Activated CD8-positive, alpha-beta memory T cell treated with anti-CD3 and anti-CD28 coated beads for 4 hours (primary cell): ENCODE measurements at places on chromosomes 3 and 15.

DNA sequence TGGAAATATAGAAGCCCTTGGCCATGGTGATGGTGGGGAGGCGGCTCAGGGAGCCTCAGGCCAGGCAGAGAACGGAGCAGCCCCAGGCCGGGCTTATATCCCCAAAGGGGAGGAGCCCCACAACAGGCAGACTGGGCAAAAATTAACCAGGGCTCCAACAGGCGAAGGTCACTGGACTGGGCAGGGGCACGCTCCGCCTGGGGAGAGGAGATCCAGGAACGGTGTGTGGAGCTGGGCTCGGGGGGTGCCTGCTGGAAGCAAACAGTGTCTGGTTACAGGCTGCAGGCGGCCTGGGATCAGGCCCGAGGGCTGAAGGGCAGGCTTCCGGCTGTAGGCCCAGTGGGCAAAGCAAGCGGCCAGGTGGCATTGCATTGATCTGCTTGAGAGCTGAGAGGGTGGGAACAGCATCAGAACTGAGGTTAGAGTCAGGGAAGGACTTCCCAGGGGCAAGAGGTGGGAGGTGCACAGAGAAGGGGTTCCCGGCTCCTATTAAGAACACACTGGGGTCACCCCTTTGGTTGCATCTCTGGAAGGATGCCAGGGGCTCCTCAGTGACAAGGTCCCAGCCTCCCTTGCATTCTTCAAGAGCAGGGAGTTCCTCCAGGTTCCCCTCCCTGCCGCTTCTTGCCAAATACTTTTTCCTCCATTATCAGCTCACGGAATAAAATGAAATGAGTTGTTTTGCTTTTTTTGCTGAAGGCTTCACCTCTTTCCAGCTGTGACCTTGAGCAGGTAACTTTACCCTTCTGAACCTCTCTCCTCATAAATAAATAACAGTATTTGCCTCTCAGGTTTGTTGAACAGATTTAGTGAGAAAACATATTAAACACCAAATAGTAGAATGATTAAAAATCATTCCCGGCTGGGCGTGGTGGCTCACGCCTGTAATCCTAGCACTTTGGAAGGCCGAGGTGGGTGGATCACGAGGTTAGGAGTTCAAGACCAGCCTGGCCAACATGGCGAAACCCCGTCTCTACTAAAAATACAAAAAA lies 7.8 kb downstream of the ANPEP start:
- DNase-seq = no peak

DNA sequence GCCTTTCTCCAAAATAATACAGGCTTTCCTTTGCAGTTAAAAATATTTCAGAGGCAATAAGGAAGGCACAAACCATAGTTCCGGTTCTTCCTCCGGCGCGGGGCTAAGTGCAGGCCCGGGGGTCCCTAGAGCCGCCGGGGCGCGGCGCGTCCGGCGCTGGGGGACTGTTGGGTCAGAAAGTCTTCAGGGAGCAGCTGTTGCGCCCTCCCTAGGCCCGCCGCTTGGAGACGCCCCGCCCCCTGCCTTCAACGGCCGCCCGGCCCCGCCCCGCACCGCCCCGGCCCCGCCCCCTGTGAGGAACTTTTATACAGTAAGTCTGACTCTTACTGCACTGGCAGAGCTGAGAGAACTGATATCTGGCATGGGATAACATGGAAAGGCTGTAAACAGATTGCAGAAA lies 283.1 kb upstream of the ARL6 start:
- DNase-seq = no peak

DNA sequence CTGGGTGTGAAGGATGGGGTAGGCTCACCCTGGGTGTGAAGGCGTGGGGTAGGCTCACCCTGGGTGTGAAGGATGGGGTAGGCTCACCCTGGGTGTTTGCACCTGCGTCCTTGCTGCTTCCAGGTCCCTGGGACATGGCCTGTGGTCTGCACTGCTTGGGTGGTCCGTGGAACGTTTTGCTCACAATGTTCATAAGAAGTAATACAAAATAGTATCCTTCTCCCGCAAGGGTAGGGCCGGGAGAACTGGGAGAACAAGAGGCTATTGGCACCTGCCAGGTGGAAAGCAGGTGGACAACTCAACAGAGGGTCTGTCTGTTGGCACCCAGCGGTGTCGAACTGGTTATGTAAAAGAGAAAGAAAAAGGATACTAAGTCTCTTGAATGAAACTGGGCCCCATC lies 17.0 kb upstream of the PCSK6 start:
- no peak for DNase-seq

DNA sequence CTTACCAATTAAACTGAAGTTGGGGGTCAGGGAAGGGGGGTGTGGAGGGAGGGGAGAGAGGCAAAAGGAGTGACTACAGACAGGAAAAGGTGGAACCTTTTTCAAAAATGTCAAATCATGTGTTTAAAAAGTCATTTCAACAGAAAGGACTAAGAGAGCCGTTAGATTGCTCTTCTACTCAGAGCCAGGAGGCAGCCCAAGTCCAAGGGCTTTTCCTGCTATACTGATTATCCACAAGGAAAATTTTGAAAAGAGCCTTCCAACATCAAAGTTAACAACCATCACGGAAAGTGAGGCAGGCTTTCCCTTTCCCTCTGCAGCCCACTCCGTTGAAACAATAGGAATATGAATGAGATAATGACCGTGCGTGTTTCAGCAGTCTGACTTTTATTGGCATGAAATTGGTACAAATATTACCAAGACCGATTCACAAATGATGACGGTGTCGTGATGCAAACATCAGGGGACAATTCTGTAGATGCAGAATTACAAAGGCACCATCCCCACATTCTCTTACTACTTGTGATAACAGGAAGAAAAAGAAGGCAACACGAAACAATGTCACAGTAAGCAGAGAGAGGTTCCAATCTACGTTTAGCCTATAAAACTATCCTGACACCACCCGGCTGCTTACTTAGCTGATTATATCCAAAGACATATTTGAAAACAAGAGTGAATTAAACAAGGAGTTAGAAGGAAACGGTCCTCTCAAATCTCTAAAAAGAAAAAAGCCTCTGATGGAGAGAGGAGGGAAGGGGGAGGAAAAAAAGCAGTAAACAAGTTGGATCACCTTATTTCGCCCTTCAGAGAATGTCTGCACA lies 453.7 kb downstream of the FOXP1 start:
- no peak for DNase-seq

DNA sequence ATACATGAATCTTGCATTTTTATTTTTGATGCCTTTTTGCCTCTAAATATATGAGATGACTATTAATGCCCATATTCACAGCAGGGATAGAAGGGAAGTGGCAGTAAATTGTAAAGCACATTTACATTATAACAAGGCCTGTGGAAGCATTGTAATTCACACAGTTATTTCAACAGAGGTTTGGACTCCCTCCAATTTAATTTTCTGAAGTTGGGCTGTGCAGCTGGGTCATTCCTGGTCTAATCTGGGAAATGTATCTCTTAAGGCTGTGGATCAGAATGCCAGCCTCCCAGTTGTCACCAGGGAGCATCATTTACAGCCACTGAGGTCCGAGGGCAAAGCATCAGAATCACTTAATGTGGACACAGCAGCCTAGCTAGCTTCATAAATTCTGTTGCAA lies 434.5 kb downstream of the MFSD1 start:
- DNase-seq = no peak

DNA sequence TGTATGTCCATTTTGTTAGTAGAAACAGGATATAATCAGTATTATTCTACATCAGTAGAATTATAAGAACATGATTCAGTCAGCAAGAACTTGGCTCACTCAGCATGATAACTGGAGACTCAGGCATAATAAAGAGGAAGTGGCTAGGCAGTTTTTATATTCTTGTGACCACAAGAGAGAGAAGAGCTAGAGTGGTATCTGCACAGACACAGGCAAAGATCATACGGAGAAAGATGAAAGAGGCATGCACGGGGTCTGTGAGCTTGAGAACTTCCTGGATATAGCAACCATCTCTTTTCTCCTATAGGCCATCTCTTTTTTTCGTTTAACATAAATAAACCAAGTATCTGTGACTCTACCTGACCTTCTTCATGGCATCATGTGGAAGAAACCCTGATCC lies 46.8 kb downstream of the MYO5A start:
- DNase-seq = no peak

DNA sequence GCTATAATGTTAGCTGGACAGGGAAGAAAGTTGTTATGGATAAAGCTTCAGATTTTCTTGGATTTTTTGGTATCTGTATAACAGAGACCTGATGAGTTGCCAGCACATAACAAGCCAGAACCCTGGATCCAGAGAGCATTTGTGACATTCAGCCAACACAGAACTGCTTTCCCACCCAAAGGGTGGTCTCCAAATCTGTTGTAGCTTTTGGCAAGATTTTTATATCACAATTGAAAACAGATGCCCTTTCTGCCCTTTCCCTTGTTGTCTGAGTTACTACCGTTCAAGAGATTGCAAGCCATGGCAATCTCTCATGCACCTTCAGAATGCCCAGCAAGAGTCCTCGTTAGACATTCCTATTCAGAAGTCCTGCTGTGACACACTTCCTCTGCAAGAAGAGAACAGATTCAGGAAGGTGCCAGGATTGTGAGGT lies 107.6 kb upstream of the FGF7 start:
- no peak for DNase-seq

GRCh38 chr3:138479438-138479863 lies 45.0 kb downstream of the ESYT3 start:
- DNase-seq = no peak

- no peak for DNase-seq
Observed at GRCh38 chr3:140931801-140932200, 9.8 kb upstream of the SLC25A36 start.

GRCh38 chr3:133169331-133170068 lies 131.3 kb downstream of the TMEM108 start:
- DNase-seq = no peak

GRCh38 chr3:55574671-55575070 lies 87.6 kb upstream of the WNT5A start:
- DNase-seq = no peak

DNA sequence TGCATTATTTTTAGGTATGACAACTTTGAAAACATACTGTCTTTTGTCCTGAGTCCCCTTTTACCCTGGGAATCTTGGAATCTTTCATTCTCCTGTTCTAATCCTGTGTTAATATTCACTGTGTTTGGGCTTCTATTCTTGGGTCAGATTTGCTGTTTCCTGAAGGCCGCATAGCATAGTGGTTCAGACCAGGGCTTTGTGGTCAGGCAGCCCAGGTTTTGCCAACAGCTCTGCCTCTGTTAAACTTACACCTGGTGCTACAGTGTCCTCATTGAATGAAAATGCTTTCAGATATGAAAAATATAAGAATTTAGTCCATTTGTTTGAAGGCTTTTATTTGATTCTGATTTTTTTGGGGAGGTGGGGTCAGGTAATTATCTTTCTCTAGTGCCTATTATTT lies 58.4 kb downstream of the SLC25A26 start:
- no peak for DNase-seq

DNA sequence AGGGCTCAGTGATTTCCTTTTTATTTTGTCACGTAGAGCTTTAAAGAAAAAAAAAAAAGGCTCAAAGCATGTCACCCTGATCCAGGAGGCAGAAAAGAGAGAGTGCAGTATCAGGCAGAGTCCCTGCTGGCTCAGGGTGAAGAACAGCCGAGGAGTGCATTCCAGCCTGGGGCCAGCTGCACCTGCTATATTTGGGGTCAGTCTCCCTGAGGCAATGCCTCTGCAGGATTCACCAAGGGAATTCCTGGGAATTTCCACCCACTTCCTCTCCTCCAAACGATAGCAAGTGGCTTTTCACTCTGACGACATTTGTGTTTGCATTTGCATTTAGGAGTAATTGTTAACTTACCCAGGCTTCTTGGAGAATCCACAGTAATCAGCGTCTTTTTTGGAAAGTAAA lies 202.9 kb upstream of the CTNNB1 start:
- no peak for DNase-seq

GRCh38 chr3:129690406-129690805 lies 83.9 kb upstream of the PLXND1 start:
- no peak for DNase-seq

GRCh38 chr15:48397841-48398240 lies 66.6 kb downstream of the DUT start:
- no peak for DNase-seq

- no peak for DNase-seq
Observed at GRCh38 chr3:52787246-52787645, 7.3 kb upstream of the ITIH3 start.

DNA sequence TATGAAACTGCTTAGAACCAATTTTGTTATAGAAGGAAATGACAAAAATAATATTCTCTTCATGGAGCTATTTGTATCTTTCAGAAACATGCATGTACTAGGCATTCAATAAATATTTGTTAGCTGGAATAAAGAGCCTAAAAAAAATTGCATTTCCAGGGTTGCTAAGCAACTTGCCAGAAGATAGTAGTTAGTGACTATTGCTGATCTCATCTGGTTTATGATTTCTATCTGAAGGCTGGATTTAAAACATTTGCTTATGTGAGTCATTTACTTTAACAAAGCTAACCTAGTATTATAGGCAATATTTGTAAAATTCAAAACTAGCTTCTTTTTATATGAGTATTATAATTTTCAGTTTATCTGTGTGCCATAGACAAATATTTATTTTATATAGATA lies 78.3 kb downstream of the NAALADL2 start:
- DNase-seq = no peak

DNA sequence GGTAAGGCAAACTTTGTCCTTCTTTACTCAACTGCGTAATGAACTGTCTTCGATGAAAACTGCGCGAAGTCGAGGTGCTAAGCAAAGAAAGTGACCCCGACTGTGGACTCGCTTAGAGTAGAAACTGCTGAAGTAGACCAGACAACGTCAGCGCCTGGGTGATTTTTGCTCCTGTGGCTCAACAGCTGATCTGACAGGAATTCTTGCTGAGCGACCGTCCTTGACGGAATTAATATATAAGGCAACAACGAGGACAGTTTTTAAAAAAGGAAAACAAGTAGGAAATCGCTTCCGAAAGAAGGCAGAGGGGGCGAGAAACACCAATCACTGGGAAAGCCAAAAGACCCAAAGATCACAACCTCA lies 541 bp downstream of the RPS27L start:
- no peak for DNase-seq

DNA sequence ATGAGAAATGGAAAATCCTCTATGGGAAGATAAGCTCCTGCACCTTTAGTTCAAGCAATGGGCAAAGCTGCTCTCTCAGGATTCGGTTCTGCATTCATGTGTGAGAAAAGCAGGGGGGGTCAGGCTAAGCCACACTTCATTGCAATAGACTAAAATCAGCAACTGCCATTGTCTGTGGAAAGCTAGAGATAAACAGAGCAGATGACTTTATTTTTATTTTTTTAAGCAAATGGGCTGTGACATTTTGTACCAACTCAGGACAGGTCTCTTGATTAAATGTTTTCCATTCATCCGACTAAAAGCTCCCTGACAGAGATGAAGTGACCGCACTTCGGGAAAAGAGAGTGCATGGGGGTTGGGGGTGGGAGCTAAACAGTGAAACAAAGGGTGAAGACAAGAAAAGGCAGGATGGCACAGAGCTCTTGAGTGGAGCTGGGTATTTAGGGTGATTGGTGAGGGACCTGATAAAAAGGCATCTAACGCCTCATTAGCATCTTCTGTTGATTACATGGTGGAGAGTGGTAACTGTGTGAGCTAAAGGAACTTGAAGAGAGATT lies 987.4 kb downstream of the TUSC7 start:
- no peak for DNase-seq

- no peak for DNase-seq
Observed at GRCh38 chr3:128490915-128491690, 1.9 kb downstream of the GATA2 start.
